OCI-LY7 (cell line): ENCODE measurements at places on chromosomes 16 and 17. TPM values are rescaled to one million over a fixed set of nuclear protein-coding genes. Genes with fewer than 3 reads are reported as not detected.

DNA sequence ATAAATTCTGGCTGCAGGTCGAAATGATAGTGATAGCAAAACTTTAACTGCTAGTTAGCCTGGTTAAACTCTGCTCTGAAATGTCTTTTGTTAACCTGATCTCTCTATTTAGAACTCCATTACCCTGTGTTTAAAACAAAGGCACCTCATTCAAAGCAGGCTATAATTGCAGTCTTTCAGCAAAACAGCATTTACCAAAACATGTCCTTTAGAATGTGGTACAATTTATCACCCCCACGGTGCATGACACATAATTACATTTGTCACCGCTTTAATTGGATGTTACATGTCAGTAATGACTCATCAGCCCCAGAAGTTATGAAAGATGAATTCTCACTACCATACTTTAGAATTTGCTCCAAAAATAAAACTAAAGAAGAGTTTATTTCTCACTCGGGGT, 295.4 kb downstream of the TOX3 start:
- no peak for DNase-seq

TPSAB1 gene
- not detected in 2 replicates for total RNA-seq

DNA sequence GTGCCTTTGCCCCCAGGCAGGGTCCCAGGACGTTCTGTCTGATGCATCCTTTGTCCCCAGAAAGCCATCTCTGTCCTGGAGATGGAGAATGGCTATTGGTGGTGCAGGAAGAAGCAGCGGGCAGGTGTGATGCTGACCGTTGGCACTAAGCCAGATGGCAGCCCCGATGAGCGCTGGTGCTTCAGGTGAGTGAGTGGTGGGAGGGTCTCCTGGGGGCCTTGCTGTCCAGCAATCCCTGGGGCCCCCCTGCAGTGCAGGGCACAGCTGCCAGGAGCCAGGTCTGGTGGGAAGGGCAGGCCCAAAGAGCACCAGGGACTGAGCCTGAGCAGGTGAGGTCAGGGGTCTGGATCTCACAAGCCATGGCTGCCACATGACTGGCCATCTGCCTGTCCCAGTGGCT, 18.1 kb downstream of the TRPV2 start:
- no peak for DNase-seq

GRCh38 chr17:27756467-27757371, 43.6 kb downstream of the NOS2 start:
- DNase-seq = peak; percentile 51

DNA sequence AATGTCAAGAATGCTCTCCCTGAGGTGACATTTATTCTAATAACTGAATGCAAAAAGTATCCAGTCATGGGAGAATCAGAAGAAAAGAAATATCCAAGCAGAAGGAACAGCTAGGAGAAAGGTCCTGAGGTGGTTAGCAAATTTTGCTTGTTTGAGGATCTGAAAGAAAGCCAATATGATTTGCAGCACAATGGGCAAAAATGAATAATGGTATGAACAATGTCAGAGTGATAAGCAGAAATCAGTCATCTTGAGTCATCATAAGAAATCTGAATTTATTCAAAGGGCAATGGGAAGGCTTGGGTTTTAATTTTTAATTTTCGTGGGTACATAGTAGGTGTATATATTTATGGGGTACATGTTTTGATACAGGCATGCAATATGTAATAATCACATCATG, 68.5 kb downstream of the BRIP1 start:
- DNase-seq = no peak
